ENCODE measurements at places on chromosomes 6 and 20.

- no peak for DNase-seq
Observed at GRCh38 chr6:52526634-52527033, 50.2 kb downstream of the TRAM2 start.

DNA sequence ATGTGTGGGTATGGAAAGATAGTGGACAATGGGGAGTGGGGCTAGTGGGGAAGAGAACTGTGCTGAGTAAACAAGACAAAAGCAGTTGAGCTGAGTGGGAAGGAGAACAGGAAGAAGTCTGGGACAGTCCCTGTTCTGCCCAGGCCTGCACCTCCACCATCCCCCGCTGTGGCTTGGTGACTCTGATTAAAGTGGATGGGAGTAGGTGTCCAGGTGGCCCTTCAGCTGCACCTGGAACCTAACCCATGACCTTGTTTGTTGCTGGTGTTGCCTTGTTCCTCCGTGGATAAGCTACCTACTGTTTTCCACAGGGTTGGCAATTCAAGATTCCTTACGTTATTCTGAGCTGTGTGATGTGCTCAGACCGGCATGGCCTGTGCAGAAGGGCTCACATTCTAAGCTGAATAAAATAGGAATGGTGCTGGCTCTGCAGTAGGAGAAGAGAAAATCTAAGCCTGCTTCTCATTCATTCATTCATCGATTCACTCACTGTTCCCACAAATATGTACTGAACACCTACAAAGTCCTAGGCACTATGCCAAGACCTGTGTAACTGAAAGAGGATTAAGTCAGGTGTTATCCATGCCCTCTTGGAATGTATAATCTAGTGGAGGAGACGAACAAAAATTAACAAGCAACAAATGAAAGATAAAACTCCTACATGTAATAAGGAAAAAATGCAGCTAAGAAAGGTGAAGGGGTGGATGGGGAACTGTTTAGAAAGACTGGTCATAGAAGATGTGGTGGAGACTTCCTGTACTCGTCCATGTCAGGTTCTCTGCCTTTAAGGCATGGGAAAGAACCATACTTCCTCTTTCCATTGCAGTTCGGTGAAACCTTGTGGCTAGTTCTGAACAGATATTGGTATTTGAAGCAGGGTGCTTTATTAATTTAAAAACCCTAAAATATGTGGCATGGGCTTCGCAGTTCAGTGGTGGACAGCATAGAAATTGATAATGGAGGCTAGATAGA is 10.1 kb upstream of the CALHM6 start:
- no peak for DNase-seq

DNA sequence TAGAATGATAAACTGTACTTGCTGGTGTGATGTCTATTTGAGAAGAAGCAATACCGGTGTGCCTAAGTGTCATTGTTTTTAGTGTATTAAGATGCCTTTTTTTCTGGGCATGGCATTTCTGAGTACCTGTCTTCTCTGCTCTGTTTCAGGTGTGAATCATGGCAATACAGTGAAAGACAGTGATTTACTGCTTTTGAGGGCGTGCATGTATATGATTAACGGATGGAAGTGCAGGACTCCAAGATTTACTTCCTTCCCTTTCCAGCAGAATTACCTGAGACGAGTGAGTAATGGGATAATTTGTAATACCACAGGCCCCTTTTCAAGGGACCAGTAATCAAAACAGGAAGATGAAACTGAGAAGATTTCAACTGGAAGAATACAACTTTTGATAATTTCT is 315.8 kb downstream of the SOX4 start:
- DNase-seq = no peak

DNA sequence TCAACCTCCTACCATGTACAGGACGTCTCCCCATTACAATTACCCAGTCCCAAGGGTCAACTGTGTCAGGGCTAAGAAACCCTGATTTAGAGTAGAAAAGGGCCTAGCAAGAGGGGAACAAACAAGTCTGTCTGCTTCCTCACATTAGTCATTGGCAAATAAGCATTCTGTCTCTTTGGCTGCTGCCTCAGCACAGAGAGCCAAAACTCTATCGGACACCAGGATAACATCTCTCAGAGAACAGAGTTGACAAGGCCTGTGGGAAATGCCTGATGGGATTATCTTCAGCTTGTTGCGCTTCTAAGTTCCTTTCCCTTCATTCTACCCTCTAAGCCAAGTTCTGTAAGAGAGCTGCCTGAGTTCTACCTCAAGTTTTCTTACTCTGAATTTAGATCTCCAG is 19.0 kb upstream of the VSX1 start:
- DNase-seq = no peak

DNA sequence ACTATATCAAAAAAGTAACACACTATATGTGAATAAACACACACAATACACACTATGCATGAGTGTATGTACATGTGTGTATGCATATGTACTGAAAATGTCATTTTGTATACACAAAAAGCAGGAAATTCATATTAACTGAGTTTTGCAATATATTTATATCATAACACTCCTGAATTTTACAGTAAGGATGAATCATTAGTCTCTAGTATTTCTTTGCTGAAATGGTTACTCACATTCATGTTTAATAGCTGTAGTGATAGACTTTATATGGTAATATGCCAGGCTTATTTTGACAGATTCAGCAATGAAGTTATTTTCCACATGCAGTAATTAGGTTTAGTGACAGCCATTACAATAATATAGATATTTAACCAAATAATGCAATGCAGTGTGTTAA is 1216.2 kb upstream of the CITED2 start:
- no peak for DNase-seq

GRCh38 chr20:51697096-51697826 is 70.9 kb downstream of the ATP9A start:
- DNase-seq = no peak

DNA sequence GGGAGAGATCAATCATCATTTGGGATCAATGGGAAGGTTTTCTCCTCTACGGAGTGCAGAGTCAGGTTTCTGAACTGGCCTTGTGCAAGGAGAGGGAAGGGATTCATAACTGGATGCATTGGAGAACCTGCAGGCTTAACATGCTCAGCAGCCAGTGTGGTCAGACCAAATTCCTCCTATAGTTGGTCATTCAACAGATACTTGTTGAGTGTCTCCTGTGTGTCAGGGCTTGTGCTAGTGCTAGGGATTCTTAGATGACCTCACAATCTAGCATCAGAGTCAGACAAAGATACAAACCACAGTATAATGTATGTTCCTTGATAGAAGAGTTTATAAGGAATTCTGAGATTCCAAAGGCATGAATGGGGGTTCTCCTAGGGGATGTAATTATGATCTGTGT is 23.9 kb downstream of the RALY start:
- DNase-seq = no peak

DNA sequence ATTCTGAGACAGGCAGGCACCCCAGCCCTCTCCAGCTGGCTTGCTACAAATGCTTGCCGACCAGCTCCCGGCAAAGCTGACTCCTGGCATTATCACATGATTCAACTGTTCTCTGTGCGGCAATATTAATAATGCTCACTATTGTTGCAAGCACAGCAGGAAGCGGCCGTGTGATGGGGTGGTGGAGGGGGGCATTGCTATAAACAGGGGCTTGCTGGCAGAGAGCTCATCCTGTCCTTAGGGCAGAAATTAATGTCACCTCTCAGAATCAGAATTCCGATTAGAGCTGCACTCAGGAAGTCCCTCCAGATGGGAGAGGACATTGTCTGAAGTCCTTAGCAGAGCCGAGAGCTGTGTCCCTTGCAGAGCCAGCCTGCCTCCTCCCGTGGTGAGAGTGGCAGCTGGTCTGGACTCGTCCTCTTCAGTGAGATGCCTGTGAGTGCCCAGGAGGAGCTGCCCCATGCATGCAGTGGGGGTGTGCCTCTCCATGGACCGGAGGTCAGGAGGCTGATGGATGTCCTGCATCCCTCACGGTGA is 162.5 kb downstream of the CDH4 start:
- DNase-seq = peak; percentile 81

DNA sequence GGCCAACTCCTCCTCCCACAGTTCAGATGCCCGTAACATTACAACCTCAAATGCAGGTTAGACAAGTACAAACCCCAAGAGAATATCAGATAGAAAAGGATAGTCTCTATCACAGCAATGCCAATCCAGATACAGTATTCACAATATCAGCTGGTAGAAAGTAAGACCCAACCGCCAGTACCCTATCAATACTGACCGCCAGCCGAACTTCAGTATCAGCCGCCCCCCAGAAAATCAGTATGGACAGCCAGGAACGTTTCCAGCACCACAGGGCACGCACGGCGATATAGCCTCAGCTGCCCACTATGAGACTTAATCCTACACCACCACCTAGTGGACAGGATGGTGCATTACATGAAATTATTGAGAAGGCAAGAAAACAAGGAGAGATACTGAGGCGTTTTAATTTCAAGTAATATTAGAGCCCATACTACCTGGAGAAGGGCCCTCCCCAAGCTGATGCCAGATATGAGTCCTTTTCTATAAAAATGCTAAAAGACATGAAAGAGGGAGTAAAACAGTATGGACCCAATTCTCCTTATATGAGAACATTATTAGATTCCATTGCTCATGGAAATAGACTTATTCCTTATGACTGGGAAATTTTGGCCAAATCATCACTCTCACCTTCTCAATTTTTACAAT is 17.6 kb upstream of the EIF2S2 start:
- DNase-seq = peak; percentile 47

DNA sequence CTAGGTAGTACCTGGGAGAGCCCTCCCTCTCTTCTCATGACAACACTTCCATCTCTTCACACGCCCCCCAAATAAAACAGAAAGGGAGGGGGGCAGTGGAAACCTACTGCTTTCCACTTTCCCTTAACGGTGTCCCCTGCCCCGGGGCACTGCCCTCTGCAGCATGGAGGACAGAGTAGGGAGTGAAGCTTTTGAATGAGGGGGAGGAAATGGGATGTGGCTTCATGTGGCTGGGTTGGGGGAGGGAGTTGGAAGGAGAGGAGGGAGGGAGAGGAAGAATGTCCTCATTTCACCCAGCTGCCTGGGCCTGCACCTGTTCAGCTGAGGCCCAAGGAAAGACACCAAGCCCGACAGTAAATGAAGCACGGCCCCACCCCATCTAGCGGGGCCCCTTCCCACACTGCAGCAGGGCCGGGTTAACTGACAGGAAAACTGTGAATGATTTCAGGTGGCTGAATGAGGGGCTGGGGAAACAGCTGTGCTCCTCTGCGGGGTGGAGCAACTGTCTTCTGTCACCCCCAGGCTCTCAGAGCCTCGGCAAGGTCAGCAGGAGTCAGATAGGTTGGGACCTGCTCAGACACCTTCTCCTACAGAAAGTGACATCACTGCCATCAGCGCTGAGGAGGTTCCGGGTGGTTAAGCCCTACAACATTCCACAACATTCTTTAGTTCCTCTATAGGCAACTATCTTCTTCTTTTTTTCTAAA is 40.0 kb upstream of the TAF8 start:
- no peak for DNase-seq

DNA sequence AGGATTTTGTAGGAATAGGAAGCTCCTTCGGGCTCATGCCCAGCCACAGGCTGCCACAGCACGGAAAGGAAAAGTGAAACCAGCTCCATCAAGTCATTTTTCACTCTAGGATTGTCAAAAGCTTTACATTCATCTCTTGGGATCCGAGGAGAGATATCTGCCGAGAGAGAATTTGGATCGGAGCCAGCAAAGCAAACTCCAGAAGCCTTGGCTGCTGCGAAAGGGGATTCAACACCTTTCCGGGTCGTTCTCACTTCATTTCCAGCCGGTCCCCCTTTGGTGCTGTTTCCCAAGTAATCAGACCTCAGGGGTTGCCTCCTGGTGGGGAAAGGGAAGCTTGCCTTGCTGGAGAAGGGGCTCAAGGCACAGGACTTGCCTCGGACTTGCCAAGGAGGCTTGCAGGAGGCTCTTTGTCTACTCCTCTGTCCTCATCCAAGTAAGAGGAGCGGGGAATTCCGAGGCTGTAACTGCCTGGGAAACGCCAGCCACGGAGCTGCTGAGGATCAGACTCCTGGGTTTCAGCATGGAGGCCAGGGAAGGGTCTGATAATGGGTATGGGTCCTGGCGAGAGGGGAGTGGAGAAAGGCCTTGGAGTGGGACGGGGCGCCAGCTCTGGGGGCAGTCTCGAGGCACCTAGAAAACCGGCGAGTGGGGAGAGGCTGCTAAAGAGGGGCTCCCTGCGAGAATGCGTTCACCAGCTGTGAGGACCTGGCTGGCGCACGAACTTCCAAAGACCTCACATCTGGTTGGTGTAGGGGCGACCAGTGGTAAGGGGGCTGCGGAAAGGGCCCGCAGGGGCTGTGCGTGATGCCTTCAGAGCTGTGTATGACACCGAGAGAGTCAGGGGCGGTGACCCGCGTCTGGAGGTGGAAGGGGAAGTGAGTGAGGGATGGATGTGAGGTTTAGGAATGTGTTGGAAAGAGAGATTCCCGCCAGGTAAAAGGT is 702 bp downstream of the ETV7 start:
- DNase-seq = no peak

GRCh38 chr6:136717716-136717990 is 74.6 kb downstream of the MAP3K5 start:
- DNase-seq = no peak

GRCh38 chr6:43933148-43933885 is 163.3 kb downstream of the VEGFA start:
- no peak for DNase-seq

DNA sequence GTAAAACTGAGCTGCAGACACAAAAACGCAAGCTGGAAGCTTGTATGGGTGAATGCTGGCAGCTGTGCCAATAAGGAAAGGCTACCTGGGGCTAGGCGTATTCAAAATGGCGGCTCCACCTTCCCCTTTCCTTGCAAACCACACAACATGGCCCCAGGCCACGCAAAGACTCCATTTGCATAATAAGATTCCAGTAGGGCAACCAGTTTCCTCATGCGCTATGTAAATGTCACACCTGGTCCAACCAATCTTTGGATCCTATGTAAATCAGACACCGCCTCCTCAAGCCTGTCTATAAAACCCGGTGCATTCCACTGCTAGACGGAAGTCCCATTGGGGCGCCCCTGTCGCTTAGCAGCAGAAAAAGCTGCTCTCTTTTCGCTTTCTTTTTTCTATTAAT is 505.9 kb upstream of the BTBD3 start:
- no peak for DNase-seq

- DNase-seq = no peak
Observed at GRCh38 chr6:156502969-156503504, 274.1 kb upstream of the ARID1B start.

GRCh38 chr6:137119196-137120104 is 54.0 kb downstream of the IL22RA2 start:
- DNase-seq = no peak

DNA sequence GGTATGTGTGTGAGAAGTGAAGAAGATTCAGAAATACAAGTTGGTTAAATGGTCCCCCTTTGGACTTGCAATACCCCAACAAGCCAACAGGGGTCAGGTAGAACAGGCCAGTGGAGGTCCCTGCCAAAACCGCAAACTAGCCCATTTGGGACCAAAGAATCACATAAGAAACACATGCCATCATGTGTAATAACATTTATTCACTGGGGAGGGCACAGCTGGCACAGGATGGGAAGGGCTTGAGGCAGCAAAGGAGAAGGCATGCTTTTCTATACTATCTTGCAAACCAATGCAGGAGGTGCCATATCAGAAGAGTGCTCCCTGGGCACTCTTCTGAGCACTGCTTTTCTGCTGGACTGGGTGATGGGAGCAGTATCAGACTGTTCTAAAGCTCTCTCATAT is 116.1 kb upstream of the TRAF3IP2 start:
- DNase-seq = no peak

GRCh38 chr20:21167261-21167660 is 41.4 kb downstream of the KIZ start:
- no peak for DNase-seq

All from C1 segment of cervical spinal cord (tissue), 14 donors.